Colonic mucosa (tissue), 4 donors: ENCODE measurements at places on chromosomes 16 and 17. TPM values are rescaled to one million over a fixed set of nuclear protein-coding genes. Genes with fewer than 3 reads are reported as not detected.

GRCh38 chr16:82013139-82013538 is 1.9 kb upstream of the SDR42E1 start:
- no peak for DNase-seq
- no peaks in the 10 kb centered on the region for H3K27me3 ChIP-seq
- H3K4me3 ChIP-seq = no peak overlapping the region
- H3K27ac ChIP-seq = no peak overlapping the region
- no peaks in the 10 kb centered on the region for H3K36me3 ChIP-seq

Gene CFDP1
- 75.8 TPM for total RNA-seq

DNA sequence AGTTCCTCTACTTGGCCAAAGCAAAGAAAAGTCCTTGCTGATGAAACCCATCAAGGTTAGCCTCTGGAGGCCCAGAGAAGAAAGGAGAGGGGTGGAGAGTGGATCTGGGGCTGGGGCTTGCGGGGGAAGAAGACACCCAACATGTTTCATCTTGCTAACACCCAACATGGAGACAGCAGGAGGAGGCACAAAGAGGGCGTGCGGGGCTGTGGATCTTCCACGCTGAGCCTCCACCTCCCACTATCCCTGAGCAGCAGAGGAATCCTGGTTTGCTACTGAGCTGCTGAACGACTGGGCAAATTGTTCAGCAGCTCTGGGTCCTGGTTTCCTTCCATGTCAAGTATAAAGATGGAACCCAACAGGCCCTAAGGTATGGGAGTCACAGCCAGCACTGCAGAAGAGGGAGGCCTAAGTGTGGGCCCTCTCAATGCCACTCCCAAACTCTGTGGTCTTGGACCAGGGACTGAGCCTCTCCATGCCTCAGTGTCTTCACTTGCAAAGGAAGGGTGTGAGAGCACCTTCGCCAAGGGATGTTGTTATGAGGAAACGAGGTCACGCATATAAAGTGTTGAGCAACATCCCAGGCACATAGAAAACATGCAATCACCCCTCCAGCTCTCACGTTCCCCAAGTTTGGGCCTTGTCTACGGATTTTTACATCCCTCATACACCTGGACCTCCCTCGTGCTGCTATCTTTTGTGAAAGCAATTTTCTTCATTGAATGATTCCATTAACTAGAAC is 122.5 kb downstream of the XYLT1 start:
- DNase-seq = no peak
- peak overlapping the region; percentile 86 for H3K27ac ChIP-seq
- peaks cover 10% of the 10 kb centered on the region for H3K4me1 ChIP-seq
- H3K4me3 ChIP-seq = no peak overlapping the region
- H3K36me3 ChIP-seq = no peaks in the 10 kb centered on the region
- no peaks in the 10 kb centered on the region for H3K27me3 ChIP-seq

Gene DHRS7C
- total RNA-seq = not detected

DNA sequence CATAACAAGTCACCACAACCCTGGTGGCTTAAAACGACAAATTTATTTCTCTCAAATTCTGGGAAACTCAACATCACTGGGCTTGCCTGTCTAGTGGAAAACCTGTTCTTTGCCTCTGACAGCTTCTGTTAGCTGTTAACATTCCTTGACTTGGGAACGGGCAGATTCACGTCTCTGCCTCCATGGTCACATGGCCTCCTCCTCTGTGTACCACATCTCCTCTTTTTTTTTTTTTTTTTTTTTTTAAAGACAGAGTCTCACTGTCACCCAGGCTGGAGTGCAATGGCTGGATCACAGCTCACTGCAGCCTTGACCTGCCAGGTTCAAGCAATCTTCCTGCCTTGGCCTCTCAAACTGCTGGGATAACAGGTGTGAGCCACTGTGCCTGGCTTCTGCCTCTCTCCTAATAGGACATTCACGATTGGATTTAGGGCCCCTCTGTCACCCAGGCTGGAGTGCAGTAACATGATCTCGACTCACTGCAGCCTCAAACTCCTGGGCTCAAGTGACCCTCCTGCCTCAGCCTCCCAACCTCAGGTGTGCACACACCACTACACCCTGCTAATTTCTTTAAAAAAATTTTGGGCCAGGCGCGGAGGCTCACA is 11.7 kb upstream of the LLGL1 start:
- H3K4me1 ChIP-seq = no peaks in the 10 kb centered on the region
- peaks cover 11% of the 10 kb centered on the region for H3K36me3 ChIP-seq
- DNase-seq = no peak
- H3K27ac ChIP-seq = no peak overlapping the region
- no peaks in the 10 kb centered on the region for H3K27me3 ChIP-seq

DNA sequence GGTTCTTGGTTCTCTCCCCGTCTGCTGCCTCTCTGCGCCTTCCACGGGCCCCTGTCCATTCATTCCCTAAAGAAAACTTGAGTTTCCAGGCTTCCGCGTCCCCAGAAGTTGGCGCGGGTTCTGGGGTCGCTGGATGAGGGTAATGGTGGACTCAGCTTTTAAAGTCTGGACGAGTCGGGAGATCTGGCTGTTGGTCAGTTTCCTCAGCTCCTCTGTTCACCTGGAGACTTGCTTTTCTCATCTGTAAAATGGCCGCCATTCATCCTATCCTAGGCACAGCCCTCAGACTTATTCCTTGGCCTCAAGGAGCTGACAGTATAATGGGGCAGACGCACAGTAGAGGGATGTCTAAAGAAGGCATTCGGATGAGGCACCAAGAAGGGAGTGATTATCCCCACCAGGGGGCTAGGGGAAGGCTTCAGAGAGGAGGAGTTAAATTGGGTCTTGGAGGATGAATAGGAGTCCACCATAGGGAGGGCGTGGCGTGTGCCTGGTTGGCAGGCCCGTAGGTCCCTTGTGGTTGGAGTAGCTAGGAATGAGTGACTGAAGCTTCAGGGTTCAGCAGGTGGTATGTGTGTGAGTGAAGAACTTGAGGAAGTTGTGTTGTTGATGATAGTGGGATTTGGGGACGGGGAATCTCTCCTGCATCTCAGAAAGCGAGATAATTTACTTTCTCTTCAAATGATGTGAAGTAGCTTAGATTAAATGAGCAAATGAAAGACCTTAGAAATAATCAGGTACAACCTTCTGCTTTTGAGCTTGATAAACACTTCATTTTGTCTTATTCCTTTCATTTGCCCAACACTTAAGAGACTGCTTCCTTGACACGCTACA is 652 bp downstream of the VPS35L start:
- DNase-seq = peak; percentile 29
- no peaks in the 10 kb centered on the region for H3K36me3 ChIP-seq
- peak overlapping the region; percentile 76 for H3K4me3 ChIP-seq
- peak overlapping the region; percentile 76 for H3K27ac ChIP-seq

Gene TMEM186
- total RNA-seq = 11.9 TPM

DNA sequence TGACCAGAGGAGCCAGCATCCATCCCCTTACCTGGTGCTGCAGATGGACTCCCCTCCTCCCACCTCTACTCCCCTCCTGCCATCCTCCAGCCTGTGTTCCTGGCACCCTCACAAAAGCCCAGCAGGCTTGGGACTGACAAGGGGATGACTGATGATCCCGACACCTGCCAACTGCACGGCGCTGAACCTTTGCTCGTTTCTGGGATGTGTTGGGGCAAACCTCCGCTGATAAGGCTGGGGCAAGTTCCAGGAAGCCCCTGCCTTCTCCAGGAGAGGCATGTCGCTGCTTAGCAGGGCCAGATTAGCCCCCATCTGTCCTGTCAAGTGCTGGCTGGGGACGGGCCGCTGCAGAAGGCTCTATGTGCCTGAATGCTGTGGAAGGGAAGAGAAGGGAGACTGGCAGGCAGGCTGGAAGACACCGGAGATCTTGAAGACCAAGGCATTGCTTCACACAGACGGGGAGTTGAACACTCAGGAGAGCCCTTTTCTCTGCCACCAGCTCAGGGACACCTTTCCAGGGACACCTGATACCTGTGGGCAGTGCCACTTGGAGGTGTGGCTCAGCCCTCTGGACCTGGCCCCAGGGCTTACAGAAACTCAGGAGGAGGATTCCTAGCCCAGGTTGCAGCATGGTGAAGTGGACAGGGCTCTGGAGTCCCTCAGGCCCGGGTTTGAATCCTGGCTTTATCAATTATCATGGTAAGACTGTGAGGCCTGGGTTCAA is 973 bp upstream of the KRT15 start:
- H3K36me3 ChIP-seq = no peaks in the 10 kb centered on the region
- H3K27me3 ChIP-seq = no peaks in the 10 kb centered on the region
- H3K27ac ChIP-seq = peak overlapping the region; percentile 12
- DNase-seq = no peak
- peaks cover 20% of the 10 kb centered on the region for H3K4me1 ChIP-seq

- H3K36me3 ChIP-seq = no peaks in the 10 kb centered on the region
- H3K4me3 ChIP-seq = no peak overlapping the region
- H3K4me1 ChIP-seq = no peaks in the 10 kb centered on the region
- no peaks in the 10 kb centered on the region for H3K27me3 ChIP-seq
- DNase-seq = no peak
Measured at GRCh38 chr17:17200831-17201230, 5.3 kb downstream of the PLD6 start.

GRCh38 chr17:17525311-17525710 is 29.1 kb upstream of the RASD1 start:
- H3K27ac ChIP-seq = no peak overlapping the region
- no peaks in the 10 kb centered on the region for H3K4me1 ChIP-seq
- H3K27me3 ChIP-seq = no peaks in the 10 kb centered on the region
- no peak overlapping the region for H3K4me3 ChIP-seq
- DNase-seq = no peak

DNA sequence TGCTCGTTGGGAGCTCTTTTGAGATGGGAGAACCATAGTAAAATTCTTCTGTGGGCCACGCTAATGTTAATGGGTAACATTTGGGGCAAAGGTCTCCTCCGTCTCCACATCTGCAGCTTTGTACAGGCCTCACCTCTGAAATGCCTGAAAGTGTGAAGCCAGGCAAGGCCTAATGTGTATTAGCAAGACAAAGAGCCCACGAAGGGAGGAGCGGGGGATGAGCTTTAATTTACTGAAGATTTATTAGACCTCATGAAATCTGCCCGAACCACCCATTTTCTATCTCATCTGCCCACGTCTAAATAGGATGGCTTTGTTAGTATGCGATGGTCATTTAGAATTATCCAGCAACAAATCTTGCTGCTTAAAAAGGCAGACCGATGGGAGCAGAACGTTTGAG is 408.9 kb downstream of the PMP22 start:
- no peaks in the 10 kb centered on the region for H3K27me3 ChIP-seq
- no peak overlapping the region for H3K4me3 ChIP-seq
- no peaks in the 10 kb centered on the region for H3K4me1 ChIP-seq
- DNase-seq = no peak
- no peaks in the 10 kb centered on the region for H3K36me3 ChIP-seq
- no peak overlapping the region for H3K27ac ChIP-seq

Gene NATD1
- 1.8 TPM for total RNA-seq

Gene TAC4
- not detected for total RNA-seq

DNA sequence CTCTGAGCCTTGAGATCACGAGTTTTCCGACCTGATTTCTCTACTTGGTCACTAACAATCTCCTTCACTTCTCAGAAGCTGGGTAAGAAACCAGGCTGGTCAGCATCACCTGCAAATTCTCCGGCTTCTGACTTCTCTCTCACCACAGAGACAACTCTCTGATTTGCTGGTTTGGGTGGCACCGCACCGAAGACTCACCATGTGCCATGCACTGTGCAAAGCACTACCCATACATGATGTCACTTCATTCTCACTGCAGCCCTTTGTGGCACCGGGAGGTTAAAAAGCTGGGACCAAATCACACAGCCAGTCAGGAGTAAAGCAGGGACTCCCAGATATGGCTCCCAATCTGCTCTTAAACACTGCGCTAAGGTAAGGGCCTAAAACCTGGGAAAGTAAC is 647 bp downstream of the VAC14 start:
- H3K27me3 ChIP-seq = no peaks in the 10 kb centered on the region
- peak overlapping the region; percentile 95 for H3K4me3 ChIP-seq
- no peak overlapping the region for H3K27ac ChIP-seq
- no peak for DNase-seq

DNA sequence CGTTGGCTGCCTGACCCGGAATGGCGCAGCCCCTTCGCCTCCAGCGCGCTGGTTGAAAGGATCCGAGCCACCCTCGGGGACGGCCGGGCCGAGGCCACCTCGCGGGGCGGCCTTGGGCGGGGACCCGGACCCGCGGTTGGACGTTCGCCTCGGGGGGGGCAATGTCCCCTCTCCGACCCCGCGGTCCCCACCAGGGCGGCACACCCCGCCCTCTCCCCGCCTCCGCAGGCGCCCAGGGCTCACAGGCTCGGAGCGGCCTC is 1.0 kb upstream of the SOX8 start:
- H3K36me3 ChIP-seq = no peaks in the 10 kb centered on the region
- no peak overlapping the region for H3K27ac ChIP-seq
- no peaks in the 10 kb centered on the region for H3K4me1 ChIP-seq
- peaks cover 34% of the 10 kb centered on the region for H3K27me3 ChIP-seq
- H3K4me3 ChIP-seq = peak overlapping the region; percentile 39

Gene CHP2
- 36.0 TPM for total RNA-seq

DNA sequence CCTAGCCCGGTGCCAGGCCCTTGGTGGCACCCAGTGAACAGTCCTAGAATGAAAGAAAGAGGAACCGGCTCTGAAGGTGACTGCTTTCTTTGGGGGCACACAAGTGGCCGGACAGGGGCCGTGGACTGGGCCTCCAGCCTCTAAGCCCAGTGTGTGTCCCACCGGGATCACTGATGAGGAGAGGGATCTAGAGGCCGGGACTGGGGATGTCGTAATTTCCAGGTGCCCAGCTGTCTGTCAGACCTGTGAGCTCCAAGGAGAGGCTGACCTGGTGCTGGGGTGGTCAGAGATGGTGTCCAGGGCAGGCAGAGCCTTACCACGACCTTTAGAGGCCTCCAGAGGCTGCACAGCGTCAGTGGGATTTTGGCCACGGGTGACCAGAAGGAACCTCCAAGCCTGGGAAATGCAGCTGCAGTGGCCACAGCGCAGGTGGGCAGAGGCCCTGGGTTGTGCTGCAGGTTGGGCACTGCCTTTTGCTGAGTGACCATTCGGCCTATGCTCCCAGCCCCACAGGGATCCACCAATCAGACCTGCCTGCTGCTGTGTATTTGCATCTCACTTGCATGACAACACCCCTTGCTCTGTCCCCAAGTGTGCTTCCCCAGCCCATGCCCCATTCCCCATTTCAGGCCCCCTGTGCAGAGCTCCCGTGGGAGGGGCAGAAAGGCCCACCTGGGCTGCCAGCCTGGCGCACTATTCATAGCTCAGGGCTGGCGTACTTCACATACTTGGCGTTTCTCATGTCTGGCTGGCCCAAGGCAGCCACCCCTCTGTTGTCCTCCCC is 12.5 kb downstream of the ARHGAP23 start:
- H3K4me3 ChIP-seq = no peak overlapping the region
- H3K27me3 ChIP-seq = no peaks in the 10 kb centered on the region
- no peak overlapping the region for H3K27ac ChIP-seq
- DNase-seq = no peak

GRCh38 chr17:12301551-12301950 is 280.9 kb downstream of the MAP2K4 start:
- H3K36me3 ChIP-seq = no peaks in the 10 kb centered on the region
- no peak overlapping the region for H3K4me3 ChIP-seq
- no peaks in the 10 kb centered on the region for H3K4me1 ChIP-seq
- no peaks in the 10 kb centered on the region for H3K27me3 ChIP-seq

DNA sequence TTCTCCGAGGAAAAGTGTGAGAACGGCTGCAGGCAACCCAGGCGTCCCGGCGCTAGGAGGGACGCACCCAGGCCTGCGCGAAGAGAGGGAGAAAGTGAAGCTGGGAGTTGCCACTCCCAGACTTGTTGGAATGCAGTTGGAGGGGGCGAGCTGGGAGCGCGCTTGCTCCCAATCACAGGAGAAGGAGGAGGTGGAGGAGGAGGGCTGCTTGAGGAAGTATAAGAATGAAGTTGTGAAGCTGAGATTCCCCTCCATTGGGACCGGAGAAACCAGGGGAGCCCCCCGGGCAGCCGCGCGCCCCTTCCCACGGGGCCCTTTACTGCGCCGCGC is at the start of gene ERBB2:
Gene ERBB2 (plus strand): TSS at position 247 of the 330 bp plus-strand sequence. CDS start 175 bp downstream, outside the sequence.
- H3K4me3 ChIP-seq = peak within 1 kb of the TSS; percentile 72
- H3K27ac ChIP-seq = peak within 1 kb of the TSS; percentile 82
- peak; percentile 90 for DNase-seq
- H3K27me3 ChIP-seq = no peaks in the 10 kb centered on the region
- no peaks in the 10 kb centered on the region for H3K36me3 ChIP-seq
